ENCODE measurements at places on chromosomes 3 and 15.

DNA sequence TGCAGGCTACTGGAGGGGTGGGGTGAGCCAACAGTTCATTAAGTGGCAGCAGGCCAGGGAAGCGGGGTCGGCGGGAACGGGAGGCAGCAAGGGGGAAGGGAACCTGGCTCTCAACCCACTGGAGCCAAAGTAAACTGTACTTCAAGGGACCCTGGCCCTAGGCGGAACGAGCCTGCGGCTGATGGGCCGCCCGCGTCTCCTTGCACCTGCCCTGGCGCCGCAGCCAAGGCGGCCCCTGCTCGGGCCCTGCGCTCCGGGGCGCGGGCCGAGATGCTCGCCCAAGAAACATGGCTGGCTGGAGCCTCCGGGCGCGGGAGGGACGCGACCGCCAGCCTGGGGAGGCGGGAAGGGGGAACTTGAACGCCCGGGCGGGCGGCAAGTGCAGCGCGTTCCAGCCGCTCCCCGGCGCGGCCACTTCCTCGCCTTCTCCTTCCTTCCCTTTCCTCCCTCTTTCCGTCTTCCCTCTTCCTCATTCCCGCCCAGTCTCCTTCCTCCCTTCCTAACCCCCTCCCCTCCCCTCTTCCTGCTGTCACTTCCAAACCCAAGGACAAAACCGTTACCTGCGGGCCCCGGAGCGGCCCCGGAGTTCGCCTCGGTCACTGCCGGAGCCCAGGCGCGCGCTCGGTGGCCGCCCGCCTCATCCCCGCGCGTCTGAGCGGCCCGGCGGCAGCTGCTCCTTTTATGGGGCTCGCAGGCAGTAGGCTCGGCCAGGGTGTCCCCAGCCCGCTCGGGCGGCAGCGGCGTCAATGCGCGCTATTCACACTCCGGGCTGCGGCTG, 489.7 kb downstream of the MAGI1 start:
- DNase-seq: no peak

- DNase-seq: no peak
Observed at GRCh38 chr3:10426346-10427220, 78.8 kb downstream of the ATP2B2 start.

DNA sequence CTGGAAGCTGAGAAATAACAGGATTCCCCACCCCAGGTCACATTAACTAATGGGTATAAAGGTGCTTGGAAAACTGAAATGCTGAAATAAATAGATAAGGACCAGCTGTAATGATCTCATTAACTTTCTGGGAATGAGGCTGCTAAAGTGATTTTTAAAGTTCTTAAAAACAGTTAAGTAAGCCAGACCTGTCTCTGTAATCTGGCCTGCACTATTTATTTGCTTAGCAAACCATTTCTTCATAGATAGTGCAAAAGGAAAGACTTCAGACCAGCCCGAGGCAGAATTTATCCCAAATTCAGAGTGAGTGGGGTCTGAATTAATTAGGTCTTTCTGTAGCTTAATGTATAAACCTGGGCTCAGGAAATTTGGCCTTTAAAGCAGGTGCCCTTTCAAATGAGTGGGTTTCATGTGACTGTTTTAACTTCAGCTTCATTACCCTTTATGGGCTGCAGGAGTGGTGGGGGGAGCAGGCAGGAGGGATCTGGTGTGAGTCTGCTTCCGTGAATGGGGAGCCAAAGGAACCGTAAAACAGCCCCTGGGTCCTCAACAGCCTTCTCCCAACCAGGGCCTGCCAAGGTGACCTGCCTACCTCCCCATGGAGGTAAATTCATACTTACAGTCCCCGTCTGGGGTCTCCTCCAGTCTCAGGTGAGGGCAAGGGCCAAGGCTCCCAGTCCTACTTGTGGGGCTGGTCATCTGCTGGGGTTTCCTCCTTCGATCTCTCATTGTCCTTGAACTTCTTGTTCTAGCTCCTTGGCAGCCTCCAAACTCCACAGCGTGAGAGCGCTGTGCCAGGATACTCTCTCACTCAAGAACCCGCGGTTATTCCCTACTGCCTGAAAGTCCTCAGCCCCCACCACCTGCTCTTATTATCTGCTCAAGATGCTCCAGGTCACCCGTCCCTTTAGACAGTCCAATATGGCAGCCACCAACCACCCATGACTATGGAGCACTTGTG, 31.2 kb downstream of the MAGEF1 start:
- DNase-seq: no peak

GRCh38 chr3:5607581-5607980, 420.1 kb downstream of the EDEM1 start:
- no peak for DNase-seq

GRCh38 chr15:85756411-85757072, 38.2 kb downstream of the KLHL25 start:
- DNase-seq: no peak

DNA sequence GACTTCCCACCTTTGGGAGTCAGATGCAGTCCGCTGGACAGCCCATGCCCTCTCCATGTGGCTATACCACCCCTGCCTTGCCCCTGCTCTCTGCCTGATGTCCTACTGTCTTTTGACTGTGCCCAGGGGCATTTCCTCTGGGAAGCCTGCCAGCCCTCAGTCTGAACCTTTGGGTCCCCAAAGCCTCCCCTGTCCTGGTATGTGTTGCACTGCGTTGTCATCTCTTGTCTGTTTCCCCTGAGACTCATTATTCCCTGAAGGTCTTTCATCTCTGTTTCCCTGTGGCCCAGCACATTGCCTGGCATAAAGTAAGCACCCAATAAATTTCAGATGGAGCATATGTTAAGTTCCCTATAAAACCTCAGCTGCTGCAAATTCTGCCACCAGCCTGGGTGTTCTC, 236.6 kb upstream of the CTDSPL start:
- DNase-seq: no peak

DNA sequence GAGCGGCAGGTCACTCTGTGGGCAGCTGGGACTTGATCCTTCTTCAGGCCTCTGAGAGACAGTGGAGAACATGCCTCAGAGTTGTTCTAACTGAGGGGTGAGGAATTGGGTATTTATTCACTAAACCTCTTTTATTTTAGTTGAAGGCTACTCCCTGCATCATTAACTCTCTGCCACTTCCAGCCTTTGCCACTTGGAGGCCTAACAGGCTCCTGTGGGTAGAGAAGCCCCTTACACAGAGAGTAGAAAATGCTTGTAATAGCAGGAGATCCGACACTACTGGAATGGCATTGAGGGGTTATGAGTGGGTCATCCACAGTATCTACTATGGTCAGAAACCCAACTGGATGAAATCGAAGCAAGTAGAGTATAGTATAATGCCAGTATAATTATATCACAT, 81.7 kb downstream of the RYR3 start:
- no peak for DNase-seq

DNA sequence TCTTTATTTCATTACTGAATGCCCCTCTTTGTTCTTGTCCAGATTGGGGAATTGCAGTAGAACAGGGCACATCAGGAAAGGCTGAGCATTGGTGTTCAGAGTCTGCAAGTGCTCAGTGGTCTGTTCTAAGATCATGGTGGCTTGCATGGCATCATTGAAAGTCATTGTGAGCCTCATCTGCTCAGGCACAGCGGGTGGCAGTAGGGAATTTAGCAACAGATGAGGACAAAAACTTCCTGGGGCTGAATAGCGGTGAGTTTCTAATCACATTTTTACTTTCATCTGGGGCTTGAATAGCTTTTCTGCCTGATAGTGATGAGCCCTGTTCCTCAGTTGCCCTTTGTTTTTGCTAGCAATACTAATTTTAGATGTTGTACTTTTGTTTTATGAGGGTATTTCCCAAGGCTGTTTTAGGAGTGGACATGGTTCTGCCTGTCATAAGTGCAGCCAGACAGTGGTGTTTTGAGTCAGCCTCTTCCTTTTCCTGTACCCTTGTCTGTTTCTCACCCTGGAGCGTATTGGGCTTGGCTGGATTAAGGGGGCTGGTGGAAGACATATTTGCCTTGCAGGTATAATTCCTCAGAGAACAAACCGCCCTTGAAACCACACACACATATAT, 127.2 kb upstream of the IL12A start:
- DNase-seq: no peak

GRCh38 chr3:195551381-195551978, 8.4 kb upstream of the PPP1R2 start:
- DNase-seq: no peak

DNA sequence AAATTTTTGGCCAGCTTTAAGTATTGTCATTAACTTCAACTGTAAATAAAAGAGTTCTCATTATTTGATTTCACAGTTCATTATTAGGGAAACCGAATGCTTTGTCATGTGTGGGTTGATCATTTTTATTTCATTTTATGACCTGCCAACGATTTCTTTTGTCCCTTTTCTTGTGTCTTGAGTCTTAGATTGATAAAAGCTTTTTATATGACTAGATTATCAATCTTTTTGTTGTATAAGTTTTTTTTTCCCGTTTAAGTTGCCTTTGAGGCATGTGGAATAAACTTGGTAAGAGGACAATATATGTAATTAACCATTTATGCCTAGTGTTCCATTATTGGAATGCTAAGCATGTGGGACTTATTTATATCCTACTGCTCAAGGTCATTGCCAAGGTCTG, 62.8 kb downstream of the ATP2C1 start:
- DNase-seq: no peak

DNA sequence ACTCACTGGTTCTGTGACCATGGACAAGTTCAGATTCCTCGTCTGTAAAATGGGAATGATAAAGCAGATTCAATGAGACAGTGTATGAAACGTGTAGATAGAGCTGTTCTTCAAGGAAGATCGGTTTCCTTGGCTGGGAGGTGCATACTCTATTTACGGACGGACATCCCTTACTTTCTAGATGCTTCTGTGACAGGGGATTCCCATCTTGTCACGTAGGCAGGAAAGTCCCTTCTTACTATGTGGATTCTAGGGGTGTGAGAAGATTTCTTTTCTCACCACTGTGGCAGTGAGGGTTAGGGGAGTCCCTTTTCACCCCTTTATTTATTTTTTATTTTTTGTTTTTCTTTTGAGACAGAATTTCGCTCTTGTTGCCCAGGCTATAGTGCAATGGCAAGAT, 180.9 kb upstream of the TBL1XR1 start:
- DNase-seq: no peak

DNA sequence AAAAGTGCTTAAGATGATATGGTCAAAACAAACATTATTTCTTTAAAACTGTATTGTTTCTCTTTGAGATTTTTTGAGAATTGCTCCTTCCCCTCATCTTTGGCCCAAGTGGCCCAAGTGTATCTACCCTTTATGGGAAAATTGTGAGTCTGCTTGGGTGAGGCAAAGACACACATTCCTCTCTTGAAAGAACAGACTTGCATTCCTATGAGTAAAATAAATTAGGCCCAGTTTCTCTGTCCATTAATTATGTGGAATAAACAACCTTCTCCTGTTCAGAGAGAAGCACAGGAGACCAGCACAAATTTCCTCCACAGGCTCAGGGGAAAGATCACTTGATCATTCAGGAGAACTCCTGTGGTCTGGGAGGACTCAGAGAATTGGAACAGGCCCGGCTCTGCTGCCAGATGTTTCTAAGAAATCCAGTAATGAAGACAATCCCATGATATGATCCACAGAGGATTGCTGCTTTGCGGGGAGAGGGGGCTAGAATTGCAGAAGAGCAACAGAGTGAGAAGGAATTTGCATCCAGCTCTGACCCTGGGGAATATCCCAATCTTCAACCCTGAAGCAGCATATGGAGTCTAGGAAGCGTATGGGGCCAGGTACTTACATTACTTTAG, 53.8 kb upstream of the BOC start:
- no peak for DNase-seq

DNA sequence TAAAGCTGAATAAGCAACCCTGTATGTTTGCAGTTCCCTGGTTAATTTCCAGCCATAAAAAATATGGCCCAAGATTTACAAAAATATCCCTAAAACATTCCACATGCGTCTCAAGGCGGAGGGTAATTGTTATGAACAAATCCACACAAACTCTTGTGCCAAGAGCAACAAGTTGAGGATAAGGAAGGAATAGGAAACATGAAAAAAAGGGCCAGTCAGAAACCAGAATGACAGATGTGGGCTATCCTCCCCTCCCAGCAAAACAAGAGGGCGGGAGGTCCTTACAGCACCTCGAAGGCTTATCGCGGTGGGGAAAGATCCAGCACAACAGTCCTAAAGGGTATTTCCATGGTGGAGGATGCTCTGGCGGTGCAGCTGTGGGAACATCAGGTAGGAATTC, 155.6 kb upstream of the HES1 start:
- DNase-seq: no peak

DNA sequence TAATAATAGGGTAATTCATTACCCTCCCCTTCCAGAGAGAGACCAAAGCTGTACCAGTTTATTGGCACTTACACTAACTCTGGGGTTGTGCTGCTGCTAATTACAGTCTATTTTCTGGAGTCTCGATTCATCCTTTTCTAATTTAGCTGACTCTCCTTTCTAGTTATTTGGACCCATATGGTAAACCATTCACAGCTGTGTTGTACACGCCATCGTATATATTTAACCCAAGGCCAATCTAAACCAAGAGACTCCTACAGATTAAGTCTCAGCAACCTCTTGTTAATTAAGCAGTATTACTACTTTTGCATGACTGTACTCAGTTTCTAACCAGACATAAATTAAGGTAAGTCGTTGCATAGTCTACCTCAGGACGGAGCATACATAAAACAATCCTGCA, 22.5 kb downstream of the ANXA2 start:
- DNase-seq: no peak

- DNase-seq: no peak
Observed at GRCh38 chr3:10437272-10437994, 68.0 kb downstream of the ATP2B2 start.

DNA sequence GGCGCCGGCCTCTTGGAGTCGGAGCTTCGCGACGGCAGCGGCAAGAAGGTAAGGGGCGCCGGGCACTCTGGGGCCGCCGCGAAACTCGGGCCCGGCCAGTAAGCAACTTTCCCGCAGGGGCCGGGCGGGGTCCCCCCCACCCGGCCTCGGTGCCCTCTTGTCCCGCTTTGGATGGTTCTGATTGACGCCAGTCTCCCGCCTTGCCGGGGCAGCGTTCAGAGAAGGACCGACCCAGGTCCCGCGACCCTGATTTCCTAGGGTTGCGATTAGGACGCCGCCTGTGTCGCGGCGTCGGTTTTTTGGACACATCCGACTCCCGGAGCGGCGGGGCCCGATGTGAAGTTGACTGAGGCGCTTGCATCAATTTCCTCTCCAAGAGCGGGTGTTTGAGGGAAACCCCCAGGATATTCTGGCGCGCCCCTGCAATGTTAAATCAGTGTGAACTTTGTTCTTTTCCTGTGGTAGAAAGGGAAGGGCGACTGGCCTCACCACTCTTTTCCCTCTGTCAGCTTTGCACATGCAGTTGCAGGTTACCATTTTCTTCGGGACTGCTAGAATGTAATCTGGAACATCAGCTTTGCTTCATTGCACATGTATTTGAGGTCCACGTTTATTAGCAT, 755 bp downstream of the PDE8A start:
- DNase-seq: no peak

DNA sequence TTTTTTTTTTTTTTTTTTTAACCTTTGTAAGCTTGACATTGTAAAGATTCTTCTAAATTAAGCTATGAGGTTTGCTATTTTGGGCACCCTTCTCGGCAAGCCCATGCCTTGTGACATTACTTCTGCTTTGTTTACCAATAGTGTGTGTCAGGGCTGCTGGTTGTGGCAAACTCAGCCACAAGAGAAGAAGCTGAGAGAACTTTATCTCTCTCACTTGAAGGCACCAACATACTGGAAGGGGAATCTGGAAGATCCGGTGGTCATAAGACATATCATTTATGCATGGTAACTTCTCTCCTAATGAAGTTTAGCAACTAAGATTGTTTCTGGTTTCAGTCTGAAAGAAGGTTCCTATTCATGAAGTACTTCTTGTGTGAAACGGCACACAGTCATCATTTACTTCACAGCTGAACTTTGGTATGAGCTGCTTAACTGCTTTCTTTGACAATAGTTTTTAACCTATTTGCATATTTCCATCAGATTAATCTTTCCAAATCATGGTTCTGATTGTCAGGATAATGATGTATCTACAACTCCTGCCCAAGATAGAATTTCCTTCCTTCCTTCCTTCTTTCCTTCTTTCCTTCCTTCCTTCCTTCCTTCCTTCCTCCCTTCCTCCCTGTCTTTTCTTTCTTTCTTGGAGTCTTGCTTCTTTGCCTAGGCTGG, 189.3 kb downstream of the NFKBIZ start:
- DNase-seq: no peak

Data from NCI-H187 treated with DMSO at 0.1 percent for 48 hours (cell line).